ENCODE measurements at places on chromosomes 4 and X. TPM values are rescaled to one million over a fixed set of nuclear protein-coding genes. Genes with fewer than 3 reads are reported as not detected.

DNA sequence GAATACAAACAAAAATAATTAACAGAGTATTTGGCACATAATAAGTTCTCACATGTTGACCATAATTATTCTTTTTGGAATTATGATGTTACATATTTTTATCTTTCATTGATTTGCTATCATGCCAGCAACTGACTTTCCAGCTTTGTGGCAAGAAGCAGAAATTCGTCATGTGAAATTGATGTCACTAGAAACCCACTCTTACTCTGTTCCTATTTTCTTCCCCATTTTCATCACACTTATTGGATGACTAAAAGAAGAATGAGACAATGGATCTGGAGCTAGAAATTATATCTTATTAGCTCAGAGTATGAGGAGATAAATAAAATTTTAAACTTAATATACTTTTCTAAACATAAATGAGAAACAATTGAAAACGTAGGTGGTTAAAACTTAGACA is 31.9 kb downstream of the EGF start:
- DNase-seq: no peak

DNA sequence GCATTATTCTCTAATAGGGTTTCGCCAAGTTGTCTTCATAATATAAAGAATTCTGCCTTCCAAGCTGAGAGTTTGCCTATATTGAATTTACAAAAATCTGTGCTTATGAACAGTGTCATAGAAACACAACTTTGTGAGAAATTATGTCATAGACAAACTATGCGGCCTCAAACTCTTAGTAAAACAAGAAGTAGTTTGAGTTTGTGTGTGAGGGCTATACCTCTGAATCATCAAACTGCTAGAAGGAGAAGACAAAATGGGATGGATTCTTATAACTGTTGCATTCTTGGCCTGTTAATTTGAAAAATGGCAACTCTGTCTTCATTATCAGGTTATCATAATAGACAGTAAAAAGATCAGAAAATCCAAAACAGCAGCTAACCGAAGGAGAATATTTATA is 46.1 kb upstream of the NAP1L5 start:
- peak; percentile 93 for DNase-seq

DNA sequence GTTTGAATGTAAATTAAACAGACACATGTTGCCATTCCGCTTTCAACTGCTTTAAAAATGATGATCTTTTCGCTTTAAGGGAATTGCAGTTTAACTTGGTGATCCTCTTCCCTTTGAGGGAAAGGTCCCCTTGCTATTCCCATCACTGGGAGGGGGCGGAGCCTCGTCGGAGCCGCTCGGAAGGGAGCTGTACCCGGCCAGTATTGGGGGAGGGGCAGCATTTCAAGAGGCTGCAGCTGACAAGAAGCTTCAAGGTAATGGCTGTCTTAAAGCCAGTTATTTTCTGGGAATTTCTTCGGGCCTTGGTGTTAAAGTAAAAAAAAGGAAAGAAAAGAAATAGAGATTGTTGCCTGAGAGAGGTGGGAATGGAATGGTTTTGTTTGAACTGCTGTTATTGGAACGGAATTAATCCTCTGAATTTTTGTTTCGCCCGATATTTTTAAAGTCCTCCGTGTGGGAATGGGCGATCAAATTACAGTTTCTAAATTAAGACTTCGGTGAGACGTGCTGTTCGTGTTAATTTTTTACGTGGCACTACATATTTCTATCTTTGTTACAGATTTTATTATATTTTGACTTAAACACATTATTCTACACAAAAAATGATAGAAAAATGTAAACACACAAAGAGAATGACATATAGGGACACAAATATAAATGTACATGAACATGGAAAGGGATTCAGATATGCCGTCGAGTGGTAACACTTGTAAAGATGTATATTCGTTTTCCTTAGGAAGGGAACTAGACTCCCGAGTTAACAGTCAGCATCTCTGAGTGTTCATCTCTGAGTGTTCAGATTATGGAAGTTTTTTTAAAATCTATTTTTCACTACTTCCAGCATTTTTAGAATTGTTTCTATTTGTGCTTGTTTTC is 9.2 kb downstream of the PWWP3B start:
- DNase-seq: peak; percentile 20

DNA sequence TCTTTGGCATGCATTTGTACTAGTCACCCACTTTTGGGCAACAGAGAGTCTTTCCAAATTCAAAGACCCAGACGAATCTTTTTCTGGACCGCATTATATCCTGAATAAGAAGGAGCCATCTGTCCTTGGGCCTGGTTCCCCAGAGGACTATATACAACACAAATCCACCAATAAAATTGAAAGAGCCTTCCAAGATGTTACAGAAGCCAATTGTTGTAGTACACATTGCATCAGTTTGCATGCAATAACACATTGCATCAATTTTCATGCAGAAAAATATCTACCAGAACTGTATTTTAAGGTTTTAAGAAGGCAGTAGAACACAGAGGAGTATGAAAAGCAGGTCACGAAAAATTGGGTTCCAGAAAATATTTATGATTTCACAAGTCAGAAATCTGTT is 203.2 kb downstream of the HTR2C start:
- no peak for DNase-seq

GRCh38 chr4:2806390-2807355 is 13.8 kb downstream of the SH3BP2 start:
- DNase-seq: no peak

GRCh38 chr4:169109035-169109675 is 99.1 kb upstream of the CBR4 start:
- no peak for DNase-seq

DNA sequence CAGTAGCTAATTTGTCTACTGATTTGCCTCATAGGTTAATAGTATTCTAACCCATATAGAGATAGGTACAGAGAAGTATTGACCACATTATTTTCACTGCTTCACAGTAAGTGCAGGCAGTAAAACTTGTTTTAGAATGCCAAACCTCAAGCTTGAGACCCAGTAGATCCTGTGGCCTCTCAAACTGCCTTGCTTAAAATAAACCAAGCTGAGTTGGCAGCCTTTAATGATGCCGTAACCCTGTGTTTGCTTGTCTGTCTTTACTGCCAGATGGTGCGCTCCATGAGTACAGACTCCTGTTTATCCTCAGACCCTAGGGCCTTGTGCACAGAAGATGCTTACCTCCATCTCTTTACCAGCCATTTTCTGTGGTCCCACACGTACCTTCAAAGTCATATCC is 50.8 kb downstream of the ANXA3 start:
- DNase-seq: no peak

The AREG gene
- 1.5 TPM for total RNA-seq

The DACH2 gene
- 0.16 TPM for total RNA-seq

The GPR119 gene
- not detected for total RNA-seq

All from astrocyte (in vitro differentiated cells and primary cell).